Activated naive CD8-positive, alpha-beta T cell treated with anti-CD3 and anti-CD28 coated beads for 36 hours (primary cell): ENCODE measurements at places on chromosomes 2 and 18. TPM values are rescaled to one million over a fixed set of nuclear protein-coding genes. Genes with fewer than 3 reads are reported as not detected.

GRCh38 chr18:63325086-63325686 lies 5.6 kb upstream of the BCL2 start:
- DNase-seq: no peak

Gene EPG5
- total RNA-seq: 13.8 TPM

Gene NT5C1B
- total RNA-seq: not detected

GRCh38 chr2:241010531-241011295 lies 12.3 kb downstream of the SNED1 start:
- no peak for DNase-seq

Gene BMPR2
- 8.3 TPM for total RNA-seq
